Hematopoietic multipotent progenitor cell treated with erythropoietin and hydrocortisone succinate and interleukin-3 and kit ligand, for 6 days (in vitro differentiated cells): ENCODE measurements at places on chromosomes 6 and 20.

- no peak for DNase-seq
Observed at GRCh38 chr20:43943725-43944124, 29.1 kb downstream of the TOX2 start.

GRCh38 chr6:125940247-125941041, 16.1 kb upstream of the HINT3 start:
- no peak for DNase-seq

DNA sequence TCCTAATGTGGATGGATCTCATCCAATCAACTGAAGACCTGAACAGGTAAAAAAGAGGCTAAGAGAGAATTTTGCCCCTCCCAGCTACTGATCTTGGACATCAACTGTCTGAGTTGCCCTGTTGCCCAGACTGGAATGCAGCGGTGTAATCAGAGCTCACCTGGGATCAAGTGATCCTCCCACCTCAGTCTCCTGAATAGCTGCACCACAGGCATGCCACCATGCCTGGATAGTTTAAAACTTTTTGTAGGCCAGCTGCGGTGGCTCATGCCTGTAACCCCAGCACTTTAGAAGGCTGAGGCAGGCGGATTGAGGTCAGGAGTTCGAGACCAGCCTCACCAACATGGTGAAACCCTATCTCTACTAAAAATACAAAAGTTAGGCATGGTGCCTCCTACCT, 34.9 kb upstream of the GCNT2 start:
- DNase-seq: no peak

DNA sequence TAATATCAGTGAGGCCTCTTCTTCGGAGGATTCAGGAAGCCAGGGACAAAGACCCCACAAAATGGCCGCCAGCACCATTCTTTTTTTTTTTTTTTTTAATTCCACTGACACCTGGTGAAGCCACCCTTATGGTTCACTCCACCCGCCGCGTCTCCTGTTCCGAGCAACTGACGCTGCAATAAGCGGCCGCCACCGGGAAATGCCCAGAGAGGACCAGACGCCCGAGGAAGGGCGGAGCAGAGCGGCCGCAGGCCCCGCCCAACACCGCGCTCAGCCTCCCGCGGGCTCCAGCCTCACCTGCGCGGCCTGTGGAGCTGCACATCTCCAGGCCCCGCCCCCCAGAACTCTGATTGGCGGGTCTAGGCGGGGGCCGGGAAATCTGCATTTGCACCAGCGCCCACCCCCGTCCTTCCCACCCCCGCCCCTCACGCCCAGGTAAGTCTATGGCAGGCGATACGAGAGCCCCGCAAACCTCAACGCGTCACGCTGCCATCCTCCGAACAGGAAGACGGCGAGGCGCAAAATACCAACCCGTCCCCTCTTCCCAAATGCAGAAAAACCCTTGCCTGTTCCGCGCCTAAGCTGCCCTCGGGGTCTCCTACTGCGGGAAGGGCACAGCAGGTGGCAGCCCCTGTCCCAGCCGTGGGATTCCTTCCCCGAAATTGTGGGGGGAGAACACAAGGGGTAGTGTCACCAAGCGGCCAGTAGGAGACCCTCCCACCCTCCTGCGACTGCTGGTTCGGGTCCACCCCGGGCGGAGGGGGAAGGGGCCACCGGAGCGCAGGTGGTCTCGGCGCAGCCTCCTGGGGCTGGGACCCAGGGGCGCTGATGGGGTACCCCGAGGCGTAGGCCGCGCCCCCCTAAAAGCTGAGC, 960 bp downstream of the ATP9A start:
- peak; percentile 49 for DNase-seq

DNA sequence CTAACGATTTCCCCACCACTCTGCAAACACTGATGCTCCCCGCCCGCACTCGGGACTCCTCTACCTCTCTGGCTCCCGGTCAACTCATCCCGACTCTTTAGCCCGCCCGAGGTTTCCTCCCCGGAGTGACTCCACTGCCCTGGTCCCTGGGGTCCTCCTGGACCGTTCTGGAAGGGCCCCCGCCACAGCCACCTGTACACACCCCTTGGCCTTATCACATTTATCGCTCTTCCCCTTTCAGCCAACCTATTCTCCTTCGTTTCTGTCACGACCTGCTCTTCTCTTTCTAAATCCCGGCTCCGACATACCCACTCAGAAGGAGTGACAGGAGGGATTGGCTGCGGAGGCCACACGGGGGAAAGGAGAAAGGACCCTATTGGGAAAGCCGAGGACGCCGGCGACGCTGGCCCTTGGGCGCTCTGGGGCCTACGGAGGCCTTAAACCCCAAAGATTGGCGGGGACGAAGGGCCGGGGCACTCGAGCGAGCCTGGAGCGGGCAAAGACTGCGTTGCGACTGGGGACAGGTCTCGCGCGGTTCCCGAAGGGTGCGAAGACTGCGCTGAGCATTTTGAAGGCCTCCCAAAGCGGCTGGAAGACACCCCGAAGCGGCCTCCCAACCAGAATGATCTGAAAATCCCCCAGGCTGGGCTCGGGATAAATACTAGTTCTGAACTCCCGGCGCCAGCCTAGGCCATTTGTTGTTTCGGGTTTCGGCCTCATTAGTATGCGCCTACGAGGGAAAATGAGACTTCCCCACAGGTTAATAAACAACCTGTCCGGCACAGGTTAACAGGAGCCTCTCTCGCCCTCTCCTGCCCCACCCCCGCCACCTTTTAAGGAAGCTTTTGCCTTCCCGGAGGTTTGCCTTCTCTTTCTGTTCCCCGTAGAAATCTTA, 9.2 kb downstream of the SIM1 start:
- no peak for DNase-seq

DNA sequence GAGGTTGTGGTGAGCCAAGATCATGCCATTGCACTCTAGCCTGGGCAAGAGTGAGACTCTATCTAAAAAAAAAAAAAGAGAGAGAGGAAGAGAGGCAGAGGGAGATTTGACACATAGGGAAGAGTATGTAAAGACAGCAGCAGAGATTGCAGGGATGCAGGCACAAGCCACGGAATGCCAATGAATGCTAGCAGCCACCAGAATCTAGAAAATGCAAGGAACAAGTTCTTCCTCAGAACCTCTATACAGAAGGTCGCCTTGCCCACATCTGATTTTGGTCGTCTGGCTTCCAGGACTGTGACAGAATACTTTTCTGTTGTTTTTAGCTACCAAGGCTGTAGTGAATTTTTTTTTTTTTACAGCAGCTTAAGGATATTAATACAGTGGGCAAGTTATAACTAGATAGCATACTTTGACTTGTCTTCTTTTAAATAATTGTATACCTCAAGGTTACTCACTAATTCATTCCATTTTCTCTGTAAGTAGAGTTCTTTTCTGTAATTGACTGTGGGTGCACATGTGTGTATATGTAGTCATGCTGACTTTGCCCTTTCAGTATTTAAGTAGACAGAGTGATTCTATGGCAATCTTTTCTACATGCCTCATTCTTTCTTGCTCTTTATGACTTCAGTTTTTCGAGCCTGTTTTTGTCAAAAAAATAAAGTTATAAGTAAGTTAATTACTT, 402.2 kb downstream of the GJA1 start:
- no peak for DNase-seq

DNA sequence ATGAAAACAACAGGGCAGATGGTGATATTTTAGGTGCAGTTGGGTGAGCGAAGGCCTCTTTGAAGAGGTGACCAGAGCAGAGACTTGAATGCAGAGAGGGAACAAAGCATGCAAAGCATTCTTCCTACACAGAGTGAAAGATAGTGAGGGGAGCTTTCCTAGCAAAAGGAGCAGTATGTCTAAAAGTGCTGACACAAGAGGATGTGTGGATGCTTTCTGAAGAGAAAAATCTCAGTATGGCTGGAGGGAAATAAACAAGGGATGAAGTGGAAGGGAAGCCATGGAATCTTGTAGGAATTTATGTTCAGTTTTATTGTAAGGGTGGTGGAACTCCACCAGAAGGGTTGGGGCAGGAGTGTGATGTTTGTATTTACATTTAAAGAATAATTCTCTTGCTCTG, 128.6 kb downstream of the F13A1 start:
- DNase-seq: no peak

DNA sequence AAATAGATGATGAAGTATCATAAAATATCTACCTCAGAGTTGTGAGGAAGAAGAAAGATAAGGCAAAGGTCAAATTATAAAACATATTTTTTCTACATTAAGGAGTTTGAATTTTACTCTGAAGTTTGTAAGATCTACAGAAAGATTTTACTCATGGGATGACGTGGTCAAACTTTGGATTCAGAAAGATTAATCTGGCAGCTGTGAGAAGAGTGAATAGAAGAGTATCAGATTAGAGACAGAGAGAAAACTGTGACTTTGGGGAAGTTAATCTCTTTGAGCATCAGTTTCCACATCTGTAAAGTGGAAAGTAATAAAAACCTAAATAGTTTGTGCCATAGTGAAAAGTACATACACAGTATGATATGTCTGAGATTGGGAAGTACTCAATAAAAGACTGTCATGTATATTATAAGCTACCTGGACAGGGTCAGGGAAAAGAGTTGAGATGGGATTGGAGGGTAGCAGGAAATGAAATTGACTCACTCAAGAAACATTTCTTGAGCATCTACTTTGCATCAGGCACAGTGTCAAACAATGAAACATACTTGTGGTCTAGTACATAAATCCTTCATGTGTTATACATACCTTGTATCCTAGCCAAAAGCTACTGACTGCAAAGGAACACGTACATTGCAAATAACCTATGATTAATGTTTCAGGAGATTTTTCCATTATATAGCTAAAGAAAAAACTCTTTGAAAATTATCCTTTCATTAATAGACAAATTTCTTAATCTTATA, 222.1 kb downstream of the TMEM200A start:
- DNase-seq: no peak

DNA sequence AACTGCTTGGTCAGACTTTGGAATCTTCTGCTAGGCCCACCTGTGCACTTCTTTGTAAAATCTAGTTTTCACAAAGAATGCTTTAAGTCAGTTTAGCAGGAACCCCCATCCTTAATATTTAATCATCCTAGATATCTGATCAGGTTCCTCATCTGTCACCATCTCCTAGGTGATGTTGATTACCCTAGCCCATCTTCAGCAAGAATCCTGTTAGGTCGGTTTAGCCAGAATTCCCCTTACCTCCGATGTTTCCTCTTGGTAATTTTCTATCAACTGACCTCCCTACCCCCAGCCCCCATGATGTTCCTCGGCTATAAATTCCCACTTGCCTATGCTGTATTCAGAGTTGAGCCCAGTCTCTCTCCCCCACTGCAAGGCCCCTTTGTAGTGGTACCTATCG, 2.7 kb upstream of the ZNF341 start:
- DNase-seq: no peak

GRCh38 chr20:62603907-62604785, 38.2 kb upstream of the SLCO4A1 start:
- DNase-seq: no peak

DNA sequence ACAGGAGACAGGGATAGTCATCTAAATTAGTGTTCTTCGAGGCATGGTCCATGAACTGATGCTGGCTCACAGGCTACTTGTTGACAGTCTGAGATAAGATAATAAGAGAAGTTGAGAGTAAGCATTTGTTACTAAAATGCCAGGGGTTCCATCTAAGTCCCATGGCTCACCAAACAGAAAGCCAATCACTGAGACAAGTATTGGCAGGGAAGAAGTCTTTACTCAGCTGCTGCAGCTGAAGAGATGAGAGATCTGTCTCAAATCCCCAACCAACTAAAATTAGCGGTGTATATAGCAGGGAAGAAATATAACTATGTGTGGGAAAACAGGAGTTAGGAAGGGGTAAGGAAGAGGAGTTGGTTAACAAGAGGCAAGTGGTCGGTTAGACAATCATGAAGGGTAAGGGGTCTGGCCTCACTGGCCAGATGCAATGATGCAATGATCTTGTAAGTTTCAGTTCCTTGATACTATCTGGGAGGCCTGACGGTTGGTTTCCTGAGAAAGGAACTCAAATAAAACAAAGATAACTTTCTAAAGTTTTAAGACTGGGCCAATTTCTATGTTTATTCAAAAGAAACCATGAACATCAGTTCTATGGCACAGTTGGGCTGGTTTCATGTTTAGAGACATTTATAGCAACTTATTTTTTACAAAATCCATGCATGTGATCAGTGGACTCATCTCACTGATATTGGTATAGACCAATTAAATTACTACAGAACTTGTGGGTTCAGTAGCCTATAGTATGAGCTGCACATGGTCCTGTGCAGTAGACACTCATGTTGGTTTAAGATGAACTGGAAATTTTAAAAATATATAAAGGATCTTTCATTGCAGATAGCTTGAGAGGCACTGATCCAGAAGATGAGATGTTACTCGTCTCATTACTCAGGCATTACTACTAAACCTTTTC, 9.9 kb upstream of the HEBP2 start:
- DNase-seq: peak; percentile 16

DNA sequence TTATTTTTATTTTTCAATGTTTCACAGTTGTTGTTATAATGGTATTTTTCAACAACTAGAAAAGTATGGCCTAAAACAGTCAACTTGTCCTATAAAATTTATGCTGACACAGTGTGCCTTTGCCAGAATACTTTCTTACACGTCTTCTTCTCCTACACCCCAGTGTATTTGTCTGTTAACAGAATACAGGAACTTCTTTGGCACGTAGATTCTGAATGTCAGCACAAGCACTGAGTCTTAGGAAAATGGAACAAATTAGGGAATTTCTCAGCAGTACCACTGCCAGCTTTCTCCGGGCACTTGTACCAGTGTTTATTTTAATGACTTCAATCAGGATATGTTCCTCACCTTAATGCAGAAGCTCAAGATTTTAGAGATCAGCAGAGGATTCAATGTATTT, 26.7 kb upstream of the AKIRIN2 start:
- no peak for DNase-seq

- no peak for DNase-seq
Observed at GRCh38 chr20:62505337-62506045, 29.7 kb upstream of the GATA5 start.

- DNase-seq: no peak
Observed at GRCh38 chr6:14544666-14545065, 427.1 kb downstream of the CD83 start.

GRCh38 chr6:52162940-52163908, 23.0 kb upstream of the IL17A start:
- DNase-seq: peak; percentile 74

DNA sequence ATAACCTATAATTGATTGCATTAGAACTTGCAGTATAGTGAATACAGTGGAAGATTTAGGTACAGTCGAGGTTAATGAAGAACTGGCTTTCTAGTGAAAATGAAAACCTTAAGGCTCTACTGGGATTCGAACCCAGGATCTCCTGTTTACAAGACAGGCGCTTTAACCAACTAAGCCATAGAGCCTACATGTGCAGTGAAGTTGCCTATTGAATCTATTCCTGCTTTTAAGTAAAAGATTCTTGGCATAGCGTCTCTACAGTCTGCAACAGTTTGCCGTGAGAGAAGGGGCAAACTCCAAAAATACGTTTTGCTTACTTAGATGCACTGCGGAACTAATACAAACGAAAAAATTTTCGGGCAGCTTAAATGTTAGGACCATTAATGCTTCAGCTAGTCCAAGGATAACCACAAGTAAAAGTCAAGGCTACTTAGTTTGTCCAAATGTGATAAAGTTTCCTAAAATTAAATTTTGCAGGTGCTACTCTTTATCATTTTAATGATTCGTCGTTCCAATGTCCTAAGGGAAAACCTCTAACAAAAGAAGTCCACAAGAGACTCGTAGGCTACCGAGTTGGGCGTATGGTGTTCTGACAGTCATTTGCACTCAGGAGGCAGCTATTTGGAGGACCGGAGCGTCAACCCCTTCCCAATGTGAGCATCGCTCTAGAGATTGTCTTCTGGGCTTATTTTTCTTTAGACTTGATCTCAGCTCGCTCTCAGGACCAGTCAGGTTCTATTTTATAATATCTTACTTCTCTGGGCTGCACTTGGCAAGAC, 31.3 kb upstream of the ZSCAN23 start:
- DNase-seq: peak; percentile 76
